ENCODE measurements at places on chromosomes 5 and 9.

GRCh38 chr5:142641711-142642110, 44.2 kb downstream of the FGF1 start:
- no peak for DNase-seq

DNA sequence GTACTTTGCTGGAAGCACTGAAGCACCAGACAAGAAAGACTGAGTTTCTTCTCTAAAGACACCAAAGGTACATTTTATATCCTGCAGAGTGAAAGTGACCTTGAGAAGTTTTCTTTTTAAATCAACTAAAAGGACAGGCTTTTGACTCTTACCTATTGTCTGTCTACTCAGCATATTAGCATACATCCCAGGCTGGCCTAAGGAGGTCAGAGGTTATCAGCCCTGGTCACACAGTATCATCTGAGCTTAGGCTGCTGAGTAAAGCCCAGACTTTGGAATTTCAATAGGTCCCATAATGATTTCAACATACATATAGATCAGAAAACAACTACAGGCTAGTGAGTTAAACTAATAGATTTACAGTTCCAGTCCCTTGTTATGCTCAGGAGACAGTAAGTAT, 10.1 kb upstream of the CDH9 start:
- DNase-seq = no peak

DNA sequence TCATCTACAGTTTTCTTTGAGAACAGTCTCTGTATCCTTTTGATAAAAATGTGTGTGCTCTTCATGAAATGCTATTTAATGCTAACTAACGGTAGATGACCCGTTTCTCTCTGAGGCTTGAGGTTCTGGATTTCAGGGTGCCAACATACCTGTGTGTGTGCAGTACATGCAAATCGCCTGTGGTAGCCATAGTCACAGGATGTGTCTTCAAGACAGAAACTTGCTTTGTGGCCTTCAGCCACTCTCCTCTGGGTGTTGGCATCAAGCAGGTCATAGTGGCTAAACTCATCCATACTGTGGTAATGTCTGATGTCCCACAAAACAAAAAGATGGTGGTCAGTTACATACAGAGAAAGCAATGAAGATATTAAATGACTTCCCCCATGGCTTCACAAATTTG, 4.2 kb downstream of the LOX start:
- no peak for DNase-seq

DNA sequence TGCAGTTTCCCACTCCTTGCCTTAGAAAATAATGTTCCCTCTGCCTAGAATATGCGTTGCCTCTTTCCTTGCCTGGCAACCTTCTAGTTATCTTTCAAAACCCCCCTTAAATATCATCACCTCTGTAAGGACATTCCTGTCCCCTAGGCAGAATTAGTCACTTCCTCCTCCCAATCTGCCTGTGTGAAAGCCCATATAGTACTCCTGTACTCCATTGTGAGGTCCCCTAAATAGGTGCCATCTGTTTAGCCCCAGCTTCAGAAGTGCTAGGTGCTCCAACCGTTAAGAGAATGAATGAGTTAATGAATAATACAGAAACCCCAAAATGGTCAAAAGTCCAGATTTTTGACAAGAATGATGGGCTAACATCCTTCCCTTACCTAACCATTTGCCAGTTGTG, 181.4 kb downstream of the GDNF start:
- no peak for DNase-seq

- no peak for DNase-seq
Measured at GRCh38 chr9:134494273-134494815, 147.3 kb upstream of the COL5A1 start.

- no peak for DNase-seq
Measured at GRCh38 chr5:145345511-145346287, 489.4 kb downstream of the PRELID2 start.

DNA sequence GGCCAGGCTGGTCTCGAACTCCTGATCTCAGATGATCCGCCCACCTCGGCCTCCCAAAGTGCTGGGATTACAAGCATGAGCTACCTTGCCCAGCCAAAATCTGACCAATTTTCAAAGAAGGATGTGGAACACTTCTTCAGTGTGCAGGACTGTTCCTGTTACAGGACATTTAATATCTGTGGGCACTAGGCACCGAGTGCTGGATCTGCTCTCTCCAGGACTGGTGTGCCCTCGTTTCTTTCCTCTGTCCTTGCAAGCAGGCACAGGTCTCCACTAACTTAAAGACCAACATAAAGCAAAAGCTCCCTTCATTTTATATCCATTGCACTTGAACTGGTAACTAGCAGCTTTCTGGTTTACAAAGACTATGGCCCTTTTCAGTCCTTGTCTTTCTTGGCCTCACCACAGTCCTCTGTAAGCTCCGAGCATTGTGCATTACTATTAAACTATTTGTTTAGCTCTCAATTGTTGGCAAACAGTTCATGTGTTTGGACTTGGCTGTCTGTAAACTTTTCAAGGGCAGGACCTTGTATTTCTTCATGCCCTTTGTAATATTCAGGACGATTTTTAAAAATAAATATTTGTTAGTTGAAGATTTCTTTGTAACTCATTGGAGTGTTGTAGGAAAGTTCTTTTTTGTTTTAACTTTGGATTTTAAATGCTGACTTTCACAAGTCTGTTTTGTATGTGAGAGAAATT, 37.3 kb downstream of the ARHGEF28 start:
- no peak for DNase-seq

DNA sequence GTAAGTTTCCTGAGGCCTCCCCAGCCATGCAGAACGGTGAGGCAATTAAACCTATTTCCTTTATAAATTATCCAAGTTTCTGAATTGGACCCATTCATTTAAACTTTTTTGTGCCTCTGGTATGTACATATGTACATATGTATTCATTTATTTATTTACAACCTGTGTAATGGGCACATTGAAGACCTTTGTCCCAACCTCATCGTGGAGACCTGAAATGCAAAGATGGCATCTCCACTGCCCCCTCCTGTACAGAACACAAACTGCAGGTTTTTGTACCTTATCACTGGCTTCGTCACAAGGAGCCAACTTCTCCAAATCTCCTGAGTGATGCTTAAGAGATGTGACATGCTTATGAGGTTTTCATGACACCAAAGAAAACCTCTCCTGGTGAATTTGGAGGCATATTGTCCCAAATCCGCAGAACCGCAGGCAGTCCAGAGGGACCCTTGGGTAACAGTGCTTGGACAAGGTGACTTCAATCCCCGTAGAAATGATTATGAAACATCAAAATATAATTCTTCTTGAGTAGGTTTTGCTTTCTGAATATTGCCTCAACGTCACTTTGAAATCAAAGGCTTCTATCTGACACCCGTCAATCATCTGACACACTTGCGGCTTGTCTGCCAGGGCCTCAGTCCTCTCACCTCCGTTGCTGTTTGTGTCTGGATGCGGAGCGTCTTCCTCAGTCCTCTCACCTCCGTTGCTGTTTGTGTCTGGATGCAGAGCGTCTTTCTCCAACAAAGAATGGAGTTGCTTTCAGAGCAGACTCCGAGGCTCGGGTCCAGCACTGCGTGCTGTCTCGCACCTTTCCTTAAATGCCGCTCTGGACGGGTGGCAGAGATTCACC, 135.0 kb upstream of the IRX4 start:
- no peak for DNase-seq

GRCh38 chr5:15618938-15619337, 119.0 kb downstream of the FBXL7 start:
- no peak for DNase-seq

DNA sequence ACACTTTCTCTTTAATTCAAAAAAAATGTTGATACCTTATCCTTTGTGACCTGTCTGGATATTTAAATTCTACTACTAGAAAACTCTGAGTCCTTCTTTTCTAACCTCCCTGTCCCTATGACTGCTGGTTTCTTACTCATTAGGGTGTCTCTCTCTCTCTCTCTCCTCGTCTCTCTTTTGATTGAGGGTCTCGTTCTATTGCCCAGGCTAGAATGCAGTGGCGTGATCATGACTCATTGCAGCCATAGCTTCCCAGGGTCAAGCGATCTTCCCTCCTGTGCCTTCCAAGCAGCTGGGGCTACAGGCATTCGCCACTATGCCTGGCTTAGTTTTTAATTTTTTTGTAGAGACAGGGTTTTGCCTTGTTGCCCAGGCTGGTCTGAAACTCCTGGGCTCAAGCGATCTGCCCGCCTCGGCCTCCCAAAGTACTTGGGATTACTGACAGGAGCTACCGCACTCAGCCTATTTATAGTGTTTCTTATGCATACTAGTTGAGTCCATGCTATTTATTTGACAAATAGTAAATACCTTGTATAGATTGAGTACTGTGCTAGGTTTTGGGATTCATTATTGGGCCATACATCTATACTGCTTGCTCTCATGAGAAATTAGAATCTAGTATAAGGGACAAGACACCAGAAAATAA, 61.9 kb downstream of the NSD1 start:
- peak; percentile 10 for DNase-seq

- DNase-seq = no peak
Measured at GRCh38 chr5:32771037-32771436, 59.9 kb downstream of the NPR3 start.

DNA sequence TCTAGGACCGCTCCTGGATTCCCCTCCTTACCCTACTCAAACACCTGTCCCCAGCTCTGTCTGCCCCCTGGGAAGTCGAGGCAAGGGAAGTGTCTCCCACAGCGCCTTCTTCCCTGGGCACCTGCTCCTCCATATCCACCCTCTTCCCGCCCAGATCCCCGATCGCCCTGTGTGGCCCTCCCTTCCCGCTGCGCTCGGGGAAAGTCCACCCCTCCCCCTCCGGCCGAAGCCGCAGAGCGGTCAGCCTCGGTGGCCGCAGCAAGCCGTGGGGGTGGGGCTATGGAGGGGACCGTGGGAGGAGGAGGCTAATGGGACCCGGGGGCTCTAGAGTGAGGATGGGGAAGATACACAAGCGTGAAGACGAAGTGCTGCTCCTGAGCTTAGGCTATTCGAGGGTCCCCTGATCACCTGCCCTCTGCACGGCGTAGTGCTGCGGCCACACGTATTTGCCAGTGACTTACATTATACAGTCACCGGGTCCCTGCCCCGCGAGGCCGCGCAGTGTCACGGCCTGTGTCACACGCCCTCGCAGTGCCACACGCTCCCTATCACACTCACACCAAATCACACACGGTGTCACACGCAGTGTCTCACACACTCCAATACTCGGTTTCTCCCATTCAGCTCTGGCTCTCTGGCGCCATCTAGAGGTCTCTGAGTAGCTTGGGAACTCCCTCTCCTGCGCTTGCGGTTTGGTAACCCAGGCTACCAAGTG, 658 bp upstream of the PCDH1 start:
- peak; percentile 59 for DNase-seq

- no peak for DNase-seq
Measured at GRCh38 chr9:77183581-77183980, 6.2 kb downstream of the VPS13A start.

DNA sequence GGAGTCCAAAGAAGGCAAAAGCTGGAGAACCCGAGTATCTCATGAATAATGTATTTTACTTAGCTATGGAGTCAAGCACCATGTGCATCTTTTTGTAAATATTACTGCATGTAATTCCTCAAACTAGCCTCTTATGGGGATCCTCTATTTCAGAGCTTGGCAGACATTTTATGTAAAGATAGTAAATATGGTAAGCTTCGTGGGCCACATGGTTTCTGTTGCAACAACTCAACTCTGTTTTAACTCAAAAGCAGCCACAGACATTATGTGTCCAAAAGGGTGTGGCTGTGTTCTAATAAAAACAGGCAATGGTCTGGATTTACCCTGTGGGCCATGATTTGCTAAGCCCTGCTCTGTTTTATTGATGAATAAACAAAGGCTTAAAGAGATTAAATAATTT, 17.3 kb downstream of the DAPK1 start:
- no peak for DNase-seq

DNA sequence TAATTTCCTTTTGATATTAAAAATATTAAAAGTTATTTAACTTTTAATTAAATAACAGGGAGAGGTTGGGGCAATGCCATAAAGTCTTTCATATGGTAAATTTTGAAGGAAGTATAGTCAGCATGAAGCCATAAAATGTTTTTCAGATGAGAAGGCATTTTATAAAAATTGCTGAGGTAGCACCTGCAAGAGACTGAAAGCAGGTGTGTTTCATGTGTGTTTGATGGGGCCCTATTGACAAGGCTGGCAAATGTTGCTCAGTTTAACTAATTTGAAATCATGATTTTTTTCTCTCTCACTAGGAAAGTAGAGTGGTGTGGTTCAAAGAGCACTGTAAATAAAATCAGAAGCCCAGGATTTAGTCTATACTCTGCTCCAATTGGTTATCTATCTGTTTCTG, 805.8 kb upstream of the C9orf72 start:
- DNase-seq = no peak

DNA sequence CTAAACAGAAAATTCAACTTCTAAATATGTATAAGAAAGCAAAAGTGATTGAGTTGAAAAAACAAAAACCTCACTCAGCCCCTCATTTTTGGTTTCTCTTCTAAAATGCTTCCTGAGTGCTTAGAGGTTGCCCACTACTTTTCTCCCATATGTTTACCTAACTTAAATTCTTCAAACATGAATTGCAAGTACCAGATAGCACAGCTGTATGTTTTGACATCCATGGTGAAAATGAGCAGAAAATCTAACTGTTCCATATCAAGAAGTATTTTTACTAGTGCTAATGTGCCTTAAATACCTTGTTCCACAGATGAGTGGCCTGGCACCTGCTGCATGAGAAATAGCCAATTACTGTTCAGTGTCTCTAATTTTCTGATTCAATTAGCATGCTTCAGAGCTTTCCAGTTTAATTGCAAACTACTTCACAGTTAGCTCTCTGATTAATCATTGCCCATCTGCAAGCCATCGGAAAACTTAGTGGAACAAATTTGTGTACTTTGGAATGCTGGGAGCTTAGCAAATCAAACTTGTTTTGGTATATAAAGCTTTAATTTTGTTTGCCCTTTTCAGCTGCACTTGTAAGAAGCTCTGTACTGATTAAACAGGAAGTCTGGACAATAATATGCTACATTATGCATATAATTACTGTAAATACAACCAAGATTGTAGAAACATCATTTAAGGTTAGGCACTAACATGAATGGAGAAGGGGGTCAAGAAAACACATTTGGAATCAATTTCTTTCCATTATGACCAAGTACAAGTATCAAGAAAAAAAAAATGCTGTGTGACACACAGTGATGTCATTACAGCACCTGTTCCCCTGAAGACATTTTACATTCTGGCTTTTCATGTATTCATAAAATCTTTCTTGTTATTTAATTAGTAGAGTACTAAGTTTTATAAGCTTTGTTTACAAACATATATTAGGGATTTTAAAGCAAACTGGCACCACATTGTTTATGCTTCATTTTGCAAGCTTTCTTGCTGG, 65.6 kb downstream of the POU5F2 start:
- no peak for DNase-seq

- peak; percentile 86 for DNase-seq
Measured at GRCh38 chr9:73149371-73150067, 2.1 kb upstream of the ANXA1 start.
